ENCODE measurements at places on chromosomes 4 and X.

DNA sequence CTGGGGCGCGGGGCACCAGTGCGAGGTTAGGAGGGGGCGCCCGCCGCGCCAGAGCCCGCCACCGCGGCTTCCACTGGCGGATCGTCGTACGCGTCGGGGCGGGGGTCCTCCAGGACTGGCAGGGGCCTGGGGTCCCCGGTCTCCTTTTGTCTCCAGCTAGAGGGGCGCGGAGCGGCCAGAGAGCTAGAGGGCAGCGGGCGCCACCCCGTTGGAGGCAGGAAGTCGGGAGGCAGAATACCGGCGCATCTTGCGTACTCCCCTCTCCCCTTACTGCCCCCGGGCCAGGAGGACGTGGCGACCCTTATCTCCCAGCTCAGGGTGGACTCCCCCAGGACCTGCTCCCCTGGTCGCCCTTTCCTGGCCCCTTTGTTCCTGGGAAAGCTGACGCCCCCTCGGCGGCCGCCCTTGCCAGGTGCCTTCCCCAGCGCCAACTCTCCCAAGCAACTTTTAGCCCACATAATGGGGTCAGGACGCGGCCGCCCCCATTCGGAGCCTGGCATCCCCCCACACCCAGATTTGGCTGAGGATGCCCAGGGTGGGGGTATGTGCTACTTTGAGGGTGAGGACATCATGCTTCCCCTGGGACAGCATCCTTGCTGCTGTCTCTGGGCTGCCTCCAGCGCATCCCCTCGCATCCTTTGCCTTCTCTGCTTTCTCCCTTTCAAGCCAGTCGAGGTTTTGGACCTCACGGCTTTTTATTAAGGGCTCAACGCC is 933 bp downstream of the CNKSR2 start:
- DNase-seq, result no peak

GRCh38 chrX:150961631-150962030 is 21.5 kb upstream of the HMGB3 start:
- DNase-seq, result no peak

- no peak for DNase-seq
Observed at GRCh38 chrX:16304751-16305150, 137.5 kb downstream of the MAGEB17 start.

DNA sequence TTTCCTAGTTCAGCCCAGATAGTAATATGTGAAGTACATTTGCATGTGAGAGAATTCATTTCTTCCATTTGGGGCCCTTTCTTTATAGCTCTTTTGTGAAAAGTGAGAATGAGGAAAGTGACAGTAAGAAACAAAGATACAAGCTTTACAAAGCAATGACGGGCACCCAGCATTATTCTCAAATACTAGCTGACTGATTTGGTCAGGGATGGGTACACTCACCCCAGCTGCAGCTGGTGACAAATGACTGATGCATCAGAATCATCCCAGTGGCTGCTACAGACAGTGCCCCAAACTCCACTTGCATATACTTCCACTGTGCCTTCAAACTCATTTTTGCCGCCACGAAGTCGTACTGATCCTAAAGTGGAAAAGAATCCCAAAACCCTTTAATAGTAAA is 14.8 kb downstream of the PRSS12 start:
- DNase-seq, result no peak

GRCh38 chr4:186554914-186555827 is at the start of gene MTNR1A:
MTNR1A (minus strand) TSS chr4:186555567; CDS start chr4:186555365, 202 bp downstream.
- no peak for DNase-seq

GRCh38 chrX:45669715-45670340 is 469.2 kb upstream of the DIPK2B start:
- no peak for DNase-seq

DNA sequence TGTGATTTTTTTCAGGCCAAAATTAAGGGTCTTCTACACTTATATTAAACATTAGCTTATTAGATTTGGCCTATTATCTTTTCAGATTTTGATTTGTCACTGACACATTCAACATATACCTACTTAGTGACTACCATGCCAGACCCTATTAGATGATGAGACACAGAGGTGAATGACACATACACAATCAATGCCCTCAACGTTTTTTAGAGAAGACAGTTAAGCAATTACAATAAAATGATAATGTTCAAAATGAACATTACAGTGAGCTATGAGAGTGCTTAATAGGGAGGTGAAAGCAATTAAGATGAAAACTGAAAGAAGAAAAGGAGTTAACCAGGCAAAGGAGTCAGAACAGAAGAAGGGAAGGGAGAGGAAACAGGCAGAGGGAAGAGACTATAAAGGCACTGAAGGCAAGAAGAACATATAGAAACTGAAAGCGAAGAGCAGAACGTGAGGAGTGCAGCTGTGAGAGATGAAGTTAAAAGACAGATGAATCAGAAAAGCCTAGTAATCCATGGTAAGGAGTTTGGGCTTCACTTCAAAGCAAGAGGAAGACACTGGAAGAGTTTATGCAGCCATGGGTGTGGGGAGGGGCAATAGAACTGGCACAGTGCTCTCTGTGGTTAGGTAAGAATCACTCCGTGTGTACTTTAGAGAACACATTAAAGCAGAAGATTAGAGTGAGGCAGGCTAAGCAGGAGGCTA is 119.0 kb downstream of the REELD1 start:
- peak; percentile 46 for DNase-seq

DNA sequence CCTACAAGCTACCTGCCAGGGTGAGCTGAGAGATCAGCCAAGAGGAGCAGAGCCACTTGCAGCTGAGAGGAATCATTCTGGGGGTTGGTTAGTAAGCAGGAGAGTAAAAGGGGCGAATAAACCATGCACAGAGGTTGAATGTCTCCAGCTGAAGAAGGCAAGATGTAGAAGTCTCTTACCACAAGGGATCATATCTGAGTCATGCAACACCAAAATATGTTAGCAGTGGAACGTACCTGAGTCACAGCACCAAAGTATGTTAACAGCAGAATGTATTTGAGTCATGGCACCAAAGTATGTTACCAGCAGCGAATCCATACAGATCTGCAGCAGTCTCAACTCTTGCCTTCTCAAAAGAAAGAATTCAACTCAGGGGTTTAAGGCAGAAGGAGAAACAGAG is 29.9 kb downstream of the C4orf51 start:
- DNase-seq, result no peak

DNA sequence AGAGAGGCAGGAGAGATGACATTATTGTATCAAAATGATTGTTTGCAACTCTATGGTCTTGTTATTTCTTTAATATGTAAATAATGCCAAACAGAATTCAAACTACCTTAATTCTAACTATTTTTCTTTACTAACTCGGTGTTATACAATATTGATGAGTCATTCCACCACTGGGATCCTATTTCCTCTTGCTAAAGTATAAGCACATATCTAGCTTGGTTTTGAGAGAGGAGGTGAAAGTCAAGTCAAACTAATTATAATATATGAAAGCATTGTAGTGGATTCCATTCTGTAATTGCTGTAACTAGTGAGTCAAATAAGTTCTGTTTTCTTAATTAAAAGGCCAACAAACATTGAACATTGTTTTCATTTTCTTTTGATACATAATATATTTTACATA is 837.6 kb downstream of the PDHA2 start:
- DNase-seq, result no peak

- DNase-seq, result no peak
Observed at GRCh38 chr4:97404876-97405523, 738.3 kb downstream of the STPG2 start.

- no peak for DNase-seq
Observed at GRCh38 chr4:141543176-141543575, 93.2 kb upstream of the IL15 start.

GRCh38 chr4:53576676-53577372 is 14.5 kb downstream of the LNX1 start:
- DNase-seq, result no peak
